Bronchial epithelial cell (primary cell): ENCODE measurements at places on chromosomes 12 and 14.
A peak's percentile ranks its signal among the peaks of the same experiment; 100 is the strongest.

DNA sequence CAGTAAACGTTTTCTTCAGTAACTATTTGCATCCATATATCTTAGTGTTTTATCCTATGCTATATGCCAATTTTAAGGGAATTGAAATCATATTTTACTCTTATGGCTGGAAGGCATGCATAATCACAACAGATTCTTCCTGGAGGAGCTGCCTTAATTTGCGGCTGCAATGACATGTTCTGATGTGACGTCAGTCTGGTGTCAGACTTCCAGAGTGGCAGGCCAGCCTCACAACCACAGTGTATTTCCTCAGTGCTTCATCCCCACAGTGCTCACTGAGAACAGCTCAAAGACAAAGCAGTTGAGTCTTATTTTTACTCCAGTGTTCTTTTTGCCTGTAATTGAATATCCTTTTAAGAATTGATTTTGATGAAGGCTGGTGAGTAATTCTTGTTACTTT lies 107.1 kb downstream of the PLEKHA5 start:
- DNase-seq, result peak; percentile 64

DNA sequence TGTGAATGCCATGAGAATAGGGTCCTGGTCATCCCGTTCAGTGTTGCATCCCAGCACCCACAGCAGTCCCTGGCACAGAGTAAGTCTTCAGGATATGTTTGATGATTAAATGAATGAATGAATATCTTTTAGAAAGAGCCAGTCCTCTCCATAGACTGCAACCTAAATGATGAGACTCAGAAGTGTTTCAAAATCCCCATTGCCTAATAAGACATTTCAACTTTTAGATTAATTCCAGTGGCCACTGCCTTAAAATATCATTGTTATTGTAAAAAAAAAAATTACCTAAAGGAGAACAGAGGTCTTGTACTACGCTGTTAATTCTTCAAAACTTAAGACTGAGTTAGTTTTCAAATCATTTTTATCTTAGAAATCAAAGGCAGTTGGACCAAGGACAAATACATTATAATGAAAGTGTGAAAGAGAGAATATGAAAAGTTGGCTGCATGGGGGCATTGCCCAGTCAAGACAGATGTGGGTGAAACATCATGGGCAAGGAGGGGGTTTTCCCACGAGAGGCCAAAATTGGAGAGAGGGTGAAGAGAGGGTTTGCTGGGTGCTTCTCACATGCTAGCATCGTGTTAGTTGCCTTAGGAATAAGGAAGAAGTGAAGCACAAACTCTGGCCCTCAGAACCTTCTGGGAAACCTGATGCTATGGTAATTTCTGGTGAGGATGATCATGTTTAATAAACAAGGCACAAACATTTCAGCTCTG lies 26.3 kb upstream of the CPM start:
- DNase-seq, result no peak

DNA sequence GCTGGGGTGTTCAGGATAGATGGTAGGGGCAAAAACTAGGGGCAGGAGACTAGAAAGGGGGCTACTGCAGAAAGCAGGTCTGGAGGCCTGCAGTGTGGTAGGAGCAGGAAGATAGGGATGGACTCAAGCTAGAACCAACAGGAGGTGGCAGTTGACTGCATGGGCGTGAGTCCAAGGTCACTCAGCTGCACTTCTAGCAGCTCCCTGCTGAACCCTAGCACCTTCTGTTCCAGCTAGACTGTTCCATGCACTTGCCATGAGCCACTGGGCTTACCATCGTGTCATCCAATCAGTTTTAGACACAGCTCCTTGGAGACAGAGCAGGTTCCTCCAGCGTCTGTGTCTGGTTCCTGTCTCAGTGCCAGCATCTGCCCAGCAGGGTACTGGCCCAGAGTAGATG lies 11.3 kb upstream of the KRT8 start:
- no peak for DNase-seq

- DNase-seq, result no peak
These were observed 4.5 kb upstream of the TNFRSF1A start for GRCh38 chr12:6346235-6346832.

DNA sequence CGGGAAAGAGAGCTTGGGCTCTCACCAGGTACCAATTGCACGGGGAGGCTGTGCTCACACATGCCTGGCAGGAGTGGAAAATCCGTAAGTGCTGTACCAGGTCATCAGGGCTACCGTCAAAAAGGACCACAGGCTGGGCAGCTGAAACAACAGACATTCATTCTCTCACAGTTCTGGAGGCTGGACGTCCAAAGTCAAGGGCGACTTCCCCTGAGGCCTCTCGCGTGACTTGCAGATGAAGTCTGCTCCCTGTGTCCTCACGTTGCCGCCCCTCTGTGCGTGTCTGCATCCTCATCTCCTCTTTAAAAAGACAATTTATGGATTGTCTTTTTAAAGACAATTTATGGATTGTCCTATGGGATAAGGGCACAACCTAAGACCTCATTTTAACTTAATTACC lies 73.8 kb upstream of the FZD10 start:
- no peak for DNase-seq
